EH (cell line): ENCODE measurements at places on chromosomes 4 and X.

DNA sequence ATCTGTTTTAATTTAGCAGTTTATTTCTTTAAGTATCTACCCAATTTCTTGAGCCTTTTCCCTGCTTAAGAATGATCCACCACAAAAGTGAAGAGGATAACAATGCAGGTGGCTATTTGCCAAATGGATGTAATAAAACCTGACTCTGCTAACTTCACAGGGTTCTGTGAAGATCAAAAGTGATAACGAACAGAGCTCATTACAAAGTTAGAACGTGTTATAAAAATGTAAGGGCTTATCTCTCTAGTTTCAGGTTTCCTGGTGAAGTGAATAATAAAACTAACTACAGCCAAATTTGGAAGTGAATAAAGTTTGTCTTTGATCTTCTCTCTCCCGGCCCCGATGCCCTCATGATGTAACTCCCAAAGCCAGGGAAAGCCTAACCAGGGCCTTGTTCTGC lies 497.9 kb downstream of the SMARCA1 start:
- no peak for DNase-seq

DNA sequence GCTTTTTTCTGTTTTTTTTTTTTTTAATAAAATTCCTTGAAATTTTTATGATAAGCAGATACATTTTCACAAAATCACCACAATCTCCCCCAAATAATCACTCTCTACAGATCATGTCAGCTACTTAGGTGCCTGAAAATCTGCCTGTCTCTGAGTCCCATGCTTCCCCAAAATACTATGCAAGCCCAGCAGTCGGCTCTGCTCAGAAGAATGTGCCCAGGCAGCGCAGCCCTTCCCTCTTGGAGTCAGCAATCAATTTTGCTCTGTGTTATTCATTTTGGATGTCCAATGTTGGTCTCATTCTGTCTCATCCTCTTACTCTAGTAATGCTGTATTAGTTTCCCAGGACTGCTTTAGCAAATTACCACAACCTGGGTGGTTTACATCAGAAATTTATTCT lies 24.9 kb upstream of the C1QTNF7 start:
- no peak for DNase-seq

DNA sequence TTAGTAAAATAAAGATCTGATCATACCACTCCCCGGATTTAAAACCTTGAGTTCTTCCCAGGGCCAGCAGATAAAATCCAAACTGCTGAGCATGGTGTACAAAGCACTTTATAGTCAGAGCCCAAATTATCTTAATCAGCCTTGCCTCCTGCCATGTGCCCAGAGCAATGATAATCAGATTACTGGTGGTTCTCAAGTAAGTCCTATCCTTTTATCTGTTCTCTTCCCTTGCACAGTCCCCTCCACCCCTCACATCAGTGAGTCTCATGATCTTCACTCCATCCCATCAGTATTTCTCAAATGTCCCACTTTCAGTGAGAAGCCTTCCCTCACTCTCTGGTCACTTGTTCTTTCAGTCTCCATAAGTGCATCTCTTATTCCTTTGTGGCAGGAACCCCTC lies 22.7 kb downstream of the INTS6L start:
- DNase-seq, result no peak

GRCh38 chr4:139919521-139919920 lies 234.5 kb downstream of the MAML3 start:
- DNase-seq, result peak; percentile 84

GRCh38 chr4:25666031-25666630 lies 10.5 kb downstream of the SLC34A2 start:
- DNase-seq, result no peak

DNA sequence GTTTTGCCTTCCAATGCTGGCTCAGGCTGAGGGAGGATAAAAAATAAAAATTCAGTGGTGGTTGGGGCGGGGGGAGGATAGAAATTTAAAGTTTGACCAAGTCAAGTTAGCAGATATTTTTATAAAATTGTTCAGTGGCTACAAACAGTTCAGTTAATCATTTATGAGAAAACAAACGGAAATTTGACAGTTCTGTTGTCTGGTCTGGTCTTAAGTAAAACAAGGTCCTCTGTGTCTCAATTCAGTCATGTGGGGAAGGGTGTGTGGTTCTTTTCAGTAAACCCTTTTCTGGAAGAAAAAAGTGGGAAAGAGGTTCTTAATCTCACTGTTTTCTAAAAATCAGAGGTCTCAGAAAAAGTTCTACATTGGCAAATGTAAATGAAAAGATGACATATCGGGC lies 409.1 kb upstream of the SPANXN4 start:
- DNase-seq, result no peak

- DNase-seq, result no peak
Observed at GRCh38 chrX:43985511-43985910, 12.3 kb upstream of the NDP start.
